Midbrain (tissue), 1 donor: ENCODE measurements at places on chromosomes 4 and X.

- DNase-seq = peak; percentile 62
Observed at GRCh38 chrX:50813843-50814661, at the start of gene SHROOM4. Gene SHROOM4 (minus strand): TSS chrX:50814194. CDS start chrX:50814018, 176 bp downstream.

GRCh38 chr4:145195167-145195952 is 15.0 kb upstream of the OTUD4 start:
- no peak for DNase-seq

GRCh38 chr4:62288808-62289541 is 1088.8 kb downstream of the ADGRL3 start:
- no peak for DNase-seq

GRCh38 chr4:159264057-159264456 is 161.2 kb downstream of the RAPGEF2 start:
- no peak for DNase-seq

- peak; percentile 99 for DNase-seq
Observed at GRCh38 chr4:1346781-1347409, at the start of gene UVSSA. Gene UVSSA (plus strand): TSS chr4:1347208. CDS start chr4:1348092, 884 bp downstream.

- DNase-seq = no peak
Observed at GRCh38 chr4:6781113-6781512, 1.4 kb upstream of the KIAA0232 start.

- no peak for DNase-seq
Observed at GRCh38 chrX:101062176-101062575, 10.3 kb upstream of the TRMT2B start.

DNA sequence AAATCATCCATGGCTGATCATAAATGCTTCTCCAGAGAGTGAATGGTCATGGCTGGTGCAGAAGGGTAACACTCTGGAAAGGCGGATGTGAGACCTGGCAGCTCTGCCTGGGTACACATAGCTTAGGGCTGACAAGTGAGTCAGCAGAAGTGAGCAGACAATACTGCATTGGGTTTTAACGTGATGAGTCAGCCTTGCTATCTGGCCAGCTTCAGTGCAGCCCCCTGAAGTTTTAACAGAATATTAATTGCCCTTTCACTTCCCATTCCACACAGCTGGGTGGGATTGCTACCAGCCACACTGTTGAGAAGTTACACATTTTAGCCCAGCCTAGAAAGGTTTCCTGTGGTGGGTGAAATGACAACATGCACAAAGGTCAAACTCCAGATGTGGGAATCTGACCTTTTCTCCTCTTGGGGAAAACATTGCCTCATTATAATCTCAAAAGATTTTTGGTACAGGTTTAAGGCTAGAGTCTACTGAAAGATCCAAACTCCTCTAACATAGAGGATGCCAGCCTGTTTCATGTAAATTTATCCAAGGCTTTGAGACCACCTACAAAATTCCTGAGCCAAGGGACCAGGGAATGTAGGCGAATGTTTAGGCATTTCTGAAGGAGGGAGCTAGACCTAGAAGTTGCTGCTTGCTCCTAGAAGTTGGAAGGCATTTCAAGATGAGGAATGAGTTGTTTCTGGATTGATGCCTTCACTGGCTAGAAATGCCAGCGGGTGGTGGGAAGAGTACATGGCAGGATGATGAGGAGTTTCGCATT is 230.3 kb upstream of the PGRMC2 start:
- no peak for DNase-seq

DNA sequence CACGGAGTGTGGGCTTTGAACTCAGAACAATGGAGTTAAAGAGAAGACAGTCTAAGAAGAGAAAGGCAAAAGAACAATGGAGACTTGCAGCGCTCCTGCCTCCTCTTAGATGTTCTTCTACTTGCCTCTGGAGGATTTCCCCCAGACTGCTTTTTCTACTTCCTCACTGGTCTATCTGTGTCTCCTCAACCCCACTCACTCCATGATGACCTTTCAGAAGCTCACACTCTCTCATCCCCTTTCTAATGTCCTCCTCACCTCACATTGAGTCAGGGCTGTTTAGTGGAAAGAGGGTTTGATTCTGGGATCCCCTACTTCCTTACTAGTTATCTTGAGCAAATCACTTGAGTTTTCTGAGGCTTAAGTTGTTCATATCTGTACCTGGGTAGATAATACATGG is 12.2 kb upstream of the HERC6 start:
- DNase-seq = no peak

DNA sequence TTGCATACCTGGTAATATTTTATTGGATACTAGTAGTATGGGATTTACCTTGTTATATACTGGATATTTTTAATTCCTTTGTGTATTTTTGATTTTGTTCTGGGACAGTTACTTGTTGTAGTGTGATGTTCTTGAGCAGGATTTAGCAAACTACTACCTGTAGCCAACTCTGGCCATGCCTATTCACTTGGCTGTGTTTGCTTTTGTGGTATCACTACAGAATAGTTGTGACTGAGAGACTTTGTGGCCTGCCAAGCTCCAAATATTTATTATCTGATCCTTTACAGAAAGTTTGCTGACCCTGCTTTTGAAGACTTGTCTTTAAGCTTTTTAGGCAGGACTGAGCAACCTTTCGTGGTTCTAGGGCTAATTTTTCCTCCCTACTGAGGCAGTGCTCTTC is 17.8 kb downstream of the ZCCHC4 start:
- DNase-seq = no peak

- peak; percentile 54 for DNase-seq
Observed at GRCh38 chr4:146916479-146917076, 29.1 kb downstream of the TTC29 start.

DNA sequence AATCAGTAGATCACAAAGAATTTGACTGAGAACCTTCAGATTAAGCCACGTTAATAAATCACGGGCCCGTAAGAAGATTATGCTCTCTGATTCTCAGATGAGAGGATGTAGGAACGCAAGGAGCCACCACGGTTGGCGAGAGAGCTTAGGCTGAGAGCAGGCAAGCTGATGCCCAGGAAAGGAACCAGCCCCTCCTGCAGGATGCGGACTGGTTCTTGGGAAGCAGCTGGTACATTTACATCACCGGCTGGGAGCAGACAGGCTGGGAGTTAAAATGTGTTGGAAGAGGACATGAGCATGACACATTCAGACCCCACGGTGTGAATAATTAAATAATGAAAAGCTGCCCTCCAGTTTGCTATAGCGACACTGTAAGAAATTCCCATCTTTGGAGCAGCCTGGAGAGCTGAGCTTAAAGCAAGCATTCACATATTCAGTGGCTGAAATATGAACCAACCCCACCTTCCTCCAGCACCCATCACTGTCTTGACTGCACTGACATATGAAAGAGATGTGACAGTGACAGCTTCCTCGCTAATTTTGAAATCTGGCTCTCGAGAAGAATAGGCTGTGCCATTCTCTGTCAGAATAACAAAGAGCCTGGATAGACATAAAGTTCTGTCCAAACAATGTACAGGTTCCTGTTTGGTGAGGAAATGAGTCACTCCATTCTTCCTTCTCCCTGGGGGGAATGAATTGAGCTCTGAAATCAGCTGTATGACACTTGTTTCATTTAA is 33.1 kb downstream of the LNX1 start:
- DNase-seq = peak; percentile 9

GRCh38 chr4:87118421-87118820 is 102.0 kb downstream of the KLHL8 start:
- DNase-seq = no peak

GRCh38 chr4:972651-973424 is 531 bp downstream of the DGKQ start:
- DNase-seq = no peak

GRCh38 chr4:155722336-155722735 is 36.5 kb upstream of the GUCY1B1 start:
- DNase-seq = no peak

DNA sequence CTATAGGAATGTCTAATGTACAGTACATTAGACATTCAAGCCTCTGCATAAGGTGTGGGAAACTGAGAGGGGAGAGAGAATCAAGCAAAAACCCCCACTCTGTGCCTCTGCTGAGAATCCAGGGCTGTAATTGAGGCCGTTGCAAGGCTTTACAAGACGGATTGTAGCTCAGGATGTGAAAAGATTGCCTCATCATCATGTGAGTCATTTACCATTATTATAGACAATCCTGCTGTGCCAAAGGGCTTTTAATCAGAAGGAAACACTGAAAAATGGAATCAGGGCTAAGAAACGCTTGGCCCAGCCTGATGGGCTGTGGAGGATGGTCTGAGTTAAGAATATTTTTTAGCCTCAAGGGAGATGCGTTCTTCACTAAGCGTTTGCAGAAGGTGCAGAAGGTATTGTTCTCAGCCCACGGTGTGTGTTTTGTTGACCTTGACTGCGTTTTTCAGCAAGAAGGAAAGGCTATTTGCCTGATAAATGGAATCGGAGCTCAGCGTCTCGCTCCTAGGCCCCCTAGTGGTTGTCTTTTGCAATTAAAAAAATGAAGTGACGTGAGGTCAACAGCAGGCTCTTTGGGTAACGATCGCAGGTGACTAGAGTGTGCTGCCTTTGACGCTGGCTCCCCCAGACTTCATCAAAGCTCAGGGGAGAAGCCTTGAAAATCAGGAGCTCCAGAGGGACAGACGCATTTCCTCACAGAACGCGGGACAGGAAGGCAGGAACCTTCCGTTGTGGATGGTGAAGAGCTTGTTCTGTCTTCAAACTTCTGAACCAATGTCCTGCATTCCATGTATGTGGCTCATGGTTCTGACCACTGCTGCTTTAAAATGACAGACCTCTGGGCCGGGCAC is 18.1 kb upstream of the CHRNA9 start:
- no peak for DNase-seq

DNA sequence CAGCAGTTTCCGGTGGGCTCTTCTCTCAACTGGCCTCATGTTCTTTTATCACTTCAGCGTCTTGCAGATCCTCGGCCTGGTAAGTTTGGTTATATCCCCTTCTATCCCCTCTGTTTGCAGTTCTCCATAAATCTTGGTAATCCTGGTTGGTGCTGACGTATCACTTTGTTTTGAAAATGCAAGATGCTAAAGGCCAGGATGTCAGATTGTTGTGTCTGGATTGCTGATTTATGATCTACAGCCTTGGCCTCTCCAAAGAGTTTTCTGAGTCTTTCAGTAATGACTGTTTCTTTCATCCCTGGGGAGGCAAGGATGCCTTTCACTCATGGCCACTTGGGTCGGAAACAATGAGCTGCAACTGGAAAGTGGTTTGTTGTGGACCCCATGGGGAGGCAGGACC is 146.4 kb downstream of the AMMECR1 start:
- no peak for DNase-seq

DNA sequence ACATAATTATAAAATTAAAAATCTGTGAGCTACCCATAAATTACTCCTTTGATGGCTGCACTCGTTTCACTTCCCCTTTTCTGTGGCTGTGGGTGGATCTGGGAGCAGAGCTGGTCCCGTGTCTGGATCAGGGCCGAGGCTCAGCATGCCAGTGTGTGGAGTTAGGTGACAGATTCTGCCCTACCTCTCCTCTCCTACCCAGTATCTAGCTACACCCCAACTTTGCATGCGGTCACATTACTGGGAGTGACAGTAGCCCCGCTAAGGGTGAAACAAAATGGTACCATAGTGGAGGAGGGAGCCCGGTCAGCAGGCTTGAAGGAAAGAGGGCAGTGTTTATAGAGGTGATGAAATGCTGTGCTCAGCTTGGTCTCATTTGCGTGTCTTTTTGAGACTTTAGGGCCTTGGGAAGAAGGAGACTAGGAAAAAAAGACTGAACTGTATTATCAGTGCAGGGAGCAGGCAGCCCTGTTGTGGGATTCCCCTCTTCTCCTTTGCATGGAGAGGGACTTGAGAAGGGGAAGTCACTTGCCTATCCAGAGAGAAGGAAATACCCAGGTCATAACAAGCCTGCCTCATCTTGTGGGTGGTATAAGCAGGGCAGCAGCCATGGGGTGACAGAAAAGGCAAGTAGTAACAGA is 48.4 kb downstream of the ARHGAP10 start:
- no peak for DNase-seq

- peak; percentile 26 for DNase-seq
Observed at GRCh38 chr4:2537011-2537830, 774 bp downstream of the FAM193A start.

DNA sequence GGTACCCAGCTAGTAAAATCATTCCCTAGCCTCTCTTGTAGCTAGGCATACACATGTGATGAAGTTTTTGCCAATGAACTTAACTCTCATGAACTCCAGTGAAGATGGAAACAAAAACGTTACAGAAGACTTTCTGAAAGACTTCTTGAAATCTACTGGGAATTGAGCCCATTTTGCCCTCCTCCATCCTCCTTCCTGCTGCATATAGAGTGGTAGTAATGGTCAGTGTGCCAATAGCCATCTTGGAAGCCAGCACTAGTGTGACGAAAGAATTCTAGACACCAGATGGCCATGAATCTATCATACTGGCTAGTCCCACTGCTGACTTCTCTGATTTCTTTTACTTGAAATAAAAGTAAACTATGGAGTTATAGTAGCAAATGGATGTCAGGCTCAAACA is 30.9 kb upstream of the PPA2 start:
- no peak for DNase-seq

DNA sequence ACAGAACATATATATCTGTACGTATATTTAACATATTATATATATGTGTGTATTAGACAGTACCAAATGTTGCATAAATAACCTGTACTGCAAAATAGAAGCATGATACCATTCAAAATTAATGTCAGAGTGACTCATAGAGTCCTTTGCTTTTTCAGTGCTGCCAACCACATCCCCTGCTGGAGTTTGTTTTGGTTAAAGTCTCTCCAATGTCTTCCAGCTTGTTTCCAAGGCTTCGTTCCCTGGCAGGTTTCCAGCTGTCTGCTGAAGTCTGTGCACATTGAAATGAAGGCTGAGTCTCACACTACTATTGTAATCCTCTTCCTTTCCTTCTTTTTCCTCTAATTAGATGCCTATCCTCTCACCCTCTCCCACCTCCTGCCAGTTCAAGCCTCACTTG is 14.9 kb downstream of the NRK start:
- peak; percentile 54 for DNase-seq

- DNase-seq = no peak
Observed at GRCh38 chr4:2927696-2928075, 35.5 kb downstream of the NOP14 start.

DNA sequence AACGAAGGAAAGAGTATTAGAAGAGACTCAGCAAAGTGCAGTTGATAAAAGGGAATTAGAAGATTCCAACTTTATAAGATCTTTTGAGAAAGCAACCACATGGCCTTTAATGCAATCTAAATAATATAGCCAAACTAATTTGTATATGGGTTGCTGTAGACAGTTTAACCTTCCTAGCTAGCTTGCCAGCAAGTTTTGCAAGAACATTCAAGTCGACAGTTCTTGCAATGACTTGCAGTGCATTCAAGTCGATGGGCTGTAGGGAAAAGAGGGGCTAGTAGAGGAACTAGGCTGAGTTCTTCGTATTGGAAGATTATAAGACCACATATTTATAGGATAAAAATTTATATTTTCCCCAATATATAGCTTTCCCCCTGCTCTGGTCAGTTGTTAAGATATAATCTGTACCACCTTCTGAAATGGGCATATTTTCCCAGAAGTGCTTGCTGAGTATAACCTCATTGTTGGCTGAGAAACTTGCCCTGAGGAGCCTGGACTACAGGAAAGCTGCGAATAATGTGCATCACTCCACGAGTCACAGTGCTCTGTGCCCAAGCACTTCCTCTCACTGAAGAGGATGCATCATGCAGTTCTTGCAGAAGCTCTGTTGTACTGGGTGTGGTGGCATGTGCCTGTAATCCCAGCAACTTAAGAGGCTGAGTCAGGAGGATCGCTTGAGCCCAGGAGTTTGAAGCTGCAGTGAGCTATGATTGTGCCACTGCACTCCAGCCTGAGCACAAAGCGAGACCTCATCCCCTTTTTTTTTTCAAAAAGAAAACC is 56.7 kb downstream of the DOCK11 start:
- no peak for DNase-seq

- DNase-seq = no peak
Observed at GRCh38 chrX:18887825-18888212, 96.1 kb downstream of the PHKA2 start.

GRCh38 chr4:80219301-80220025 is 22.2 kb downstream of the PRDM8 start:
- no peak for DNase-seq

GRCh38 chr4:42341518-42342026 is 55.7 kb upstream of the SHISA3 start:
- DNase-seq = no peak
